A673 (cell line): ENCODE measurements at places on chromosomes 1 and 21. TPM values are rescaled to one million over a fixed set of nuclear protein-coding genes. Genes with fewer than 3 reads are reported as not detected.

- DNase-seq: no peak
Observed at GRCh38 chr1:30619619-30620018, 103.8 kb downstream of the MATN1 start.

Gene SLC26A9
- total RNA-seq: not detected in 2 replicates

Gene NFASC
- 0.24 and 0.44 TPM in 2 replicates for total RNA-seq

DNA sequence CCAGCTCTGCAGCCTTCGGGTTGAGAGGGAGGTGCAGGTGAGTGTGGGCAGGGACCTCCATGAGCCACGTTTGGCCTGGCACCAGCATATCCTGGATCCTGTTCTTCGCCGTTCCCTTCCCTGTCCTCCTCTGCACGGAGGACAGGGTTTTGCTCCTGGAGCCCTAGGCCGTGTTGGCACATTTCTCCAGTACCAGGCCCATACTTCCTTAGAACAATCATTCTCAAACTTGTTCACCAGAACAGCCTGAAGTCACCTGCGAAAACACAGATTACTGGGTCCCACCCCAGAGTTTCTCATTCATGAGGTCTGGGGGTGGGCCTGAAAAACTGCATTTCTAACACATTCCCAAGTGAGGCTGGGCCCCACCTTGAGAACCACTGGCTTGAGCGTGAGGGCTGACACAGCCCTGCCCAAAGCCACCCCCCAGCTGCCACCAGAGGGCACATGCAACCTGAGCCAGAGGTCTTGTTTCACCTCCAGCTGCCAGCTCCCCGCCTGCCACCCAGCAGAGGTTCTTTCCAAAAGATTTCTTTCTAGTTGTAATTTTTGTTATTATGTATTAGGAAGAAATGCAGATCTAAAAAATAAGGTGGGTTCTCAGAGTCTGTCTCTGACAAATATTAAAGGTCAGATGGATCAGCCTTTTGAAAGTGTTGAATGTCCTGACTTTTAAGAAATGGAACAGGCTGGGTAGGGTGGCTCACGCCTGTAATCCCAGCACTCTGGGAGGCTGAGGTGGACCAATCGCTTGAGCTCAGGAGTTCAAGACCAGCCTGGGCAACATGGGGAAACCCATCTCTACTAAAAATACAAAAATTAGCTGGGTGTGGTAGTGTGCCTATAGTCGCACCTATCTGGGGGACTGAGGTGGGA, 39.6 kb upstream of the LDLRAP1 start:
- peak; percentile 37 for DNase-seq

Gene SAMSN1
- not detected in 2 replicates for total RNA-seq

- no peak for DNase-seq
Observed at GRCh38 chr1:63318201-63318979, 4.0 kb upstream of the FOXD3 start.

DNA sequence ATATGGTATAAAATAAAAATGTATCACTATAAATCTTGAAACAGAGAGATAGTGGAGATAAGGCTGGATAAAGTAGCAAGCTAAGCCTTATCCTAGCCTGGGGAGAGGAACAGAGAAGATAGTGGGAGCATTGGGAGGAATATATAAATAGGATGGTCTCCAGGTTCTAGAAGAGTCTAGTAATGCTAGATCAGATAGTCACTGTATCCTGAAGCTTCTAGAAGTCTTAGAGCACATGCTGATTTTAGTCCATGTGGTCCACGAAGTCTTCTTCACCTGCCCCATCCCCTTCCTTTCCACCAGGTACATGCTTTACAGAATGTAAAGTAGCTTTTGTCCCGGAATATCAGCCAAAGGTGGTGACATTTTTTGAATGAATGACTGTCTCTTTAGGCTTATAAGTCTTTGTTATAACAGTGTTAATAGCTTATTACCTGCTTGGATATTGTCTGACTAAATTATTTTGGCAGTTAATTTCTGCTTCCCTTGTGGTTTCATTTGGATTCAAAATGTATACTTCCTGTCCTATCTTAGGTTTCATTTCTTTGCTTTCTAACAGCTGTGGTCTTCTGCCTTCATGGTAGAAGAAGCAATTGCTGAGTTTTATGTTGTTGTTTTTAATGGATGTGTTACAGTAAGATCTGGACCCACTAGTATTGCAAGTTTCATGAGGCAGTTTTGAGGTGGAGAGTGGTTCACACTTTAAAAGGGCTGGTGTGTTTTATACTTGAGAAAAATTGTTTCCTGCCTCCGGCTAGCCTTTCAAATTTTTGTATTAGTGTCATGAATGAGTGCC, 5.9 kb downstream of the SMG7 start:
- DNase-seq: no peak

Gene AK5
- 0.47 and 0.94 TPM in 2 replicates for total RNA-seq

Gene CD1D
- 0.79 and 1.3 TPM in 2 replicates for total RNA-seq

Gene LYPD8
- total RNA-seq: not detected in 2 replicates

DNA sequence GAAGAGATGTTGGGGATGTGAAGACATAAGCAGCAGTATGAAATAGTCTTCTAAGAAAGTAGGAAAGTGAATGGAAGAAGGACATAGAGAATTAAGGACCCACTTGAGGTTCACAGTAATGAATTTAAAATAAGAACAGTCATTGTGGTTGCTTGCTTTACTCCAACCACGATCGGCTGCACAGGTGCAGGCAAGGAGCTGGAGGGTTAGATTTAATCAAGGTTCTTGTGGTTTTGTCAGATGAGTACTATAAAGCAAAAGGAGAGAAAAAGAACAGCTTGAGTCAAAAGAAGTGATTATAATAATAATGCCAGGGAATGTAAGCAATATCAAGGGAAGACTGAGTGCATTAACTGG, 46.1 kb upstream of the RBM34 start:
- no peak for DNase-seq

GRCh38 chr1:204353213-204353910, 6.4 kb downstream of the PLEKHA6 start:
- DNase-seq: no peak

Gene THEMIS2
- total RNA-seq: 2.0 and 5.0 TPM in 2 replicates

DNA sequence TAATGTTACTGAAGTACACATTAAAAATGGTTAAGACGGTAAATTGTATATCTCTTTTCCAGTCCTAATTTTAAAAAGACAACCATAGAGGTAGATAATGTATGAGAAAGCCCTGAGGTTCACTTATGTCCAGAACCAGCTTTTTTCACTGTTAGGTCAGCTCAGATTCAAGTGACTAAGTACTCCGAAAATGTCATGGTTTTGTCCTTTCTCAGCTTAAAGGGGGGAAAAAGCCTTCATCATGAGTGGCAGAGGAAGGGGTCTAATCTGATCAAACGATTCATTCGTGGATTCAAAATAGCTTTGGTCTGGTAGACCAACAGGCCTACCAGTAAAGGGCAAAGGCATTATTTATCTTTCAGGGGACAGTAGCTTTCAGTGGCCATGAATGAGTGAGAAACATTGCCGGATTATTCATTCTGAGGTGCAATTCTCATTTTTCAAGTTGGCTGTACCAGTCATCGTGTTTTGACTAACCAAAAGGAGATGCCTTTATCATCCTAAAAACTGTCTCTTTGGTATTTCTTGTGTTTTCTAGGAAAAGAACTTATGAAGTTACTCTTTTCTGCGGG, 208.4 kb downstream of the HHIPL2 start:
- DNase-seq: no peak

- peak; percentile 80 for DNase-seq
Observed at GRCh38 chr1:18907021-18907916, 4.9 kb upstream of the ALDH4A1 start.

Gene PLA2G5
- not detected in 2 replicates for total RNA-seq

- DNase-seq: no peak
Observed at GRCh38 chr1:207022996-207023679, 9.4 kb downstream of the C1orf116 start.

GRCh38 chr1:67896826-67897225, 63.6 kb upstream of the GNG12 start:
- DNase-seq: no peak

- DNase-seq: no peak
Observed at GRCh38 chr1:174428033-174428432, 19.7 kb upstream of the GPR52 start.

DNA sequence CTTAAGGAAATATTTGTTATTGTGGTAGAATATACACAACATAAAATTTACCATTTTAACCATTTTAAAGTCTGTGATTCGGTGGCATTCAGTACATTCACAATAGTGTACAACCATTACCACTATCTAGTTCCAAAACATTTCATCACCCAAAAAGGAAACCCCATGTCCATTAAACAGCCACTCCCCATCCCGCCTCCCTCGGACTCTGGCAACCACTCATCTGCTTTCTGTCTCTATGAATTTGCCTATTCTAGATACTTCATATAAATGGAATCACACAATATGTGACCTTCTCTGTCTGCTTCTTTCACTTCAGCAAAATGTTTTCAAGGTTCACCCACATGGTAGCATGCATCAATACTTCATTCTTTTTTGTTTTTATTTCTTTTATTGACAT, 51.3 kb downstream of the PTP4A2 start:
- DNase-seq: peak; percentile 16

DNA sequence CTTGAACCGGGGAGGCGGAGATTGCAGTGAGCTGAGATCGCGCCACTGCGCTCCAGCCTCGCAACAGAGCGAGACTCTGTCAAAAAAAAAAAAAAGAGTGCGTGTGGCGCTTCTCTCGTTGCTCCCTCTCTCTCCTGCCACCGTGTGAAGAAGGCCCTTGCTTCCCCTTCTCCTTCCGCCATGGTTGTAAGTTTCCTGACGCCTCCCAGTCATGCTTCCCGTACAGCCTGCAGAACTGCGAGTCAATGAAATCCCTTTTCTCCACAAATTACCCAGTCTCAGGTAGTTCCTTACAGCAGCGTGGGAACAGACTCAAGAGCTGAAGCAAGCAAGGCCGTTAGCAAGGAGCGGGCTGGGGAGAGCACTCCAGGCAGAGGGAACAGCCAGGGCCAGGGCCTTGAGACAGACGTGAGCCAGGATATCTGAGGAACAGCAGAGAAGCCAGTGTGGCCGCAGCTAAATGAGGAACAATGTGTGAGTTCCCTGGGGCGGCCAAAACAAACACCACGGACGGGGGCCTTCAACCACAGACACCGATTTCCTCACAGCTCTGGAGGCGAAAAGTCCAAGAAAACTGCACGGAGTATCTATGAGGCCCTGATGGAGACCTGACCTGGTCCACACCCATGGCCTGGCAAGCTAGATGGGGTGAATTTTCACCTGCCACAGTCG, 54.2 kb upstream of the ETS2 start:
- DNase-seq: no peak

- DNase-seq: no peak
Observed at GRCh38 chr1:101854271-101854670, 142.5 kb downstream of the OLFM3 start.

DNA sequence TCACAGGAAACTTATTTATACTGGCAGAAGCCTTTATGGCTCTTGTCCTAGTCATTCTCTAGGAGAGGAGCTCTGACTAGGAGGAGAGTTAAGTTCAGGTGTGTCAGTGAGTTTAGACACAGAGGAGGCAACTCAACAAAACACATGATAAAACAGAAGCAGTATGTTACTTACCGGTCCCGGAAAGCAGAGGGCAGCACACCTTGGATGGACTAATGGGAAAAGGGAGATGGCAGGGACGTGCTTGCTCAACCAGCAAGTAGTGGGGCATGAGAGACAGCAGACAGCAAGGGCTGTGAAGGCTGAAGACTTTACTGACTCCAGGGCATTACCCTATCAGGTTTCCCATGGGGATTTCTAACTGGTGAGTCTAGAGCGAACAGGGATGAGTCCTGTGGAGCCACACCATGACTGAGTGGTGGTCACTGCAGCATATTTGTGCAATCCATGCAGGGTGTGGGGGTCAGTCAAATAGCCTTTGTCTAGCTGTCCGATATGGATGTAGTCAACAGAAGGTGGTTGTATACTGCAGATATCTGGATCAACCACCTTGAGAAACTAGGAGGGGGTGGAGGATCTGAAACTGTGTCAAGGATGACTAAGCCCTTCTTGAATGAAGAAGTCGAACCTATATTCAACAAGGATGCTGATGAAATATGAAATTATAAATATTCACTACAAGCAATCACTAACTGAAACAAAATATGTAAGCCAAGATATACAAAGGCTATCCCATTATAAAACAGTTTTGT, 596.3 kb upstream of the CHRM3 start:
- DNase-seq: no peak

DNA sequence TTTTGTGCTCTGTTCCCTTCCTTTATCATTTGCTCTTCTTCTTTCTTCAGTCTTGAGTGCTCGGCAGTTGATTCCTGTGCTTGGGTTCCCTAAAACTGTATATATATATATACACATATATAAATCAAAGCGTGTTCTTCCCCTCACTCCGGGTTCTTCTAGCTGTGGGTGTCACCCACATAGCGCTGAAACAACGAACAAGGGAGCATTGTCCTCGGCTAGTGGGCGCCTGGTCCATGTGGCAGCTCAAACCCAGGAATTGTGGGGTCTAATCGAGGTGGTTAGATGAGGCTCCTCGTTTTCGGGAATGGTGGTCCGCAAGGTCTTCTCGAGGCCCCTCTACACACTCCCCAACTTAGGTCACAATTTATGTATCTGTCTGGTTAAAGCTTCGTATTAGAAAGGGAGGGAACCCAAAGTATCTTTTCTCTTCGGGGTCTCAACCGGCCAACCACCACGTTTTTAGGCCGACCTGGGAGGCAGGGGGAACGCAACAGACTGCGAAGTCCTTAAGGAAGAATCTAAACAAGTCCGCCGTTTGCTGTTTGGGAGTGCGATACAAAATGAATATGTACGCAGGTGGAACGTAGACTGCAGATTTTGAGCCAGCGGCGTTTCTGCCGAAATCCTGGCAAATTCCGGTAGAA, 504 bp upstream of the SDHC start:
- no peak for DNase-seq

- no peak for DNase-seq
Observed at GRCh38 chr1:7960165-7960564, 1.3 kb upstream of the PARK7 start.

Gene UBE2U
- not detected in 2 replicates for total RNA-seq

Gene RBM11
- total RNA-seq: 319 TPM in 2 replicates

Gene KMO
- 11.8 and 12.7 TPM in 2 replicates for total RNA-seq

Gene CCDC28B
- 15.6 and 22.4 TPM in 2 replicates for total RNA-seq

DNA sequence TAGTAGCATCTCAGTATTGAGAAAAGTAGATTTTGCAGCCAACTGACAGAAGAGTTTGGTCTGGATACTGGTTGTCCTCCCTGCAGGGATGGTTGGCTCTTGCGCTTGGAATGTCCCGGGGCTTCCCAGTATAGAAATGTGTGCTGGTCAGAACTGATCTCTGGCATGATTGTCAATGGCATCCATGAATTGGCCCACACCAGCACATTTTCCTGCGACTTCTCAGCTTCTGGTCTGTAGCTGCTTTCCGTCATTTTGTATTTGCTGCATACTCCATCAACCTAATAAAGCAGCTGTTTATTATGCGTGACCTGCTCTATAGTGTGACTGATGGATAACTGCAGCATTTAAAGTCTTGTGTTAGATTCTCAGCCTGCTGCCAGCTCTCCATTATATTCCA, 203.7 kb downstream of the S1PR1 start:
- DNase-seq: no peak

DNA sequence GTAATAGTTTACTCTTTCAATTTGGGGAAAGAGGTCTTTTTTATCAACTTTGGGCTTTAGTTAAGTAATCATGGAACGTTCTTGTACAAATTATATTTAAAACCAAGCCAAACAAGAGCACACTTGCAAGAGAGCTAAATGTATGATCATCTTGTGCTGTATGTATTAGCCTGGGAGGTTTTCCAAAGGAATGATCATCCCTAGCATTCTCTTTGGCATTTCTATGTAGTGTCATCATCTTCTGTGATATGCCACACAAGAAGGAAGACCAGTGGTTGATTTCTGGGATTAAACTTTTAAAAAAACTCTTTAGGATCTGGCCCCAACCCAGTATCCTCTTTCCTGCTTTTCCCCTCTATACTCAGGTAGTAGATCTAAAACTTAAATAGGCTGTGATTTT, 38.4 kb upstream of the KCNQ4 start:
- DNase-seq: no peak

- no peak for DNase-seq
Observed at GRCh38 chr1:61627365-61627764, 97.6 kb downstream of the TM2D1 start.

- DNase-seq: no peak
Observed at GRCh38 chr1:39905172-39905571, 3.5 kb upstream of the MYCL start.
